Effector memory CD4-positive, alpha-beta T cell (primary cell): ENCODE measurements at places on chromosomes 6 and 20.

DNA sequence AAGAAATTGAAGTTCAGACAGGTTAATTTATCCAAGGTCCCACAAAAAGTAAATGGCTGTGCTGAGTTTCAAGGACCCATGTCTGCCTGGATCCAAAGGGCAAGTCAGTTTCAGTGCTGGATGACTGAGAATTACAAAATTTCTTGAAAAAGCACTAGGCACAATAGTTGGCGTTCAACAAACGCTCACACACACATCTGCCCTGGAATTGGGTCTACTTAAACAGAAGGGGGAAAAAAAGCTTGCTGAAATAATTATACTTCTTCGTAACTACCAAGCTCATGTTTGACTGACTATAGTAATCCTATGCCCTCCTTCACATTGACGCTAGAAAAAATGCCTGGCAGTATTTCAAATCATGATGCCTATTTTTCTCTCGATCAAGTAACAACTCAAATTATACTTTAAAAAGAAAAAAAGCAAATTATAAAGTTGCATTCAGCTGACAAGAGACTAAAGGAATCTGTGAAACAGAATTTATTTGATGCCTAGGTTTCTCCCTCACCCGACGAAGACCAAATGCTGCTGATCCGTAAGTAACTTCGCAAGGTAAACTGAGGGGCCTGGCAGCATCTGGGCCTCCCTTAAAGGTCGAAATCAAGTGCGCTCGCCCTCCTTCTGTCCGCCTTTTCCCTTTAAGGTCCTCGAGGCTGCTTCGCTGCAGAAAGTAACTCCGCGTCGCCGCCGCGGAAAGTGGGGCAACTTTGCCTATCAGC lies 650 bp upstream of the CD2AP start:
- peak overlapping the region; percentile 94 for H3K27ac ChIP-seq
- H3K36me3 ChIP-seq: no peaks in the 10 kb centered on the region
- H3K4me1 ChIP-seq: peaks cover 5% of the 10 kb centered on the region
- no peaks in the 10 kb centered on the region for H3K27me3 ChIP-seq
- no peak for DNase-seq

- DNase-seq: no peak
- no peak overlapping the region for H3K4me3 ChIP-seq
- H3K27me3 ChIP-seq: no peaks in the 10 kb centered on the region
- no peaks in the 10 kb centered on the region for H3K4me1 ChIP-seq
- H3K36me3 ChIP-seq: no peaks in the 10 kb centered on the region
These were observed 72.8 kb downstream of the CDH4 start for GRCh38 chr20:61324906-61325305.

- H3K27ac ChIP-seq: no peak overlapping the region
- no peaks in the 10 kb centered on the region for H3K4me1 ChIP-seq
- H3K4me3 ChIP-seq: no peak overlapping the region
- H3K36me3 ChIP-seq: no peaks in the 10 kb centered on the region
- DNase-seq: no peak
These were observed 179.1 kb downstream of the GRIK2 start for GRCh38 chr6:101572627-101573026.

DNA sequence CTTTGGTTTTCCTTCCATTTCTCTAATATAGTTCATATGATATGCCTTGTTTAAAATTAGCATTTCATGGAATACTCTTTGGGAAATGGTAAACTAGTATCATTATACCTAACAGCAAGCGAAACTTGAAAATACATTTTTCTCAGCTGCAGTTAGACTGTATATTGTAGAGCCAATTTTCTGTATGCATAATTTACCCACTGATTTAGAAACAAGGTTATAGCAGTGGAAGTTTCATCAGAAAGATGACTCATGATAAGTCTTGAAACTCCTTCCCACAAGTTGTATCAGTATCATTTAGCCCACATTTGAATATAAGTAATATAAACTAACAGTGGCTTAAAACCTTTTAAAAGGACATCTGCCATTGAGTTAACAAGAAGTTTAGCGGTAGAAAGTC lies 164.8 kb upstream of the BMP5 start:
- H3K27ac ChIP-seq: no peak overlapping the region
- H3K4me3 ChIP-seq: no peak overlapping the region
- no peaks in the 10 kb centered on the region for H3K36me3 ChIP-seq
- DNase-seq: no peak
- no peaks in the 10 kb centered on the region for H3K4me1 ChIP-seq

DNA sequence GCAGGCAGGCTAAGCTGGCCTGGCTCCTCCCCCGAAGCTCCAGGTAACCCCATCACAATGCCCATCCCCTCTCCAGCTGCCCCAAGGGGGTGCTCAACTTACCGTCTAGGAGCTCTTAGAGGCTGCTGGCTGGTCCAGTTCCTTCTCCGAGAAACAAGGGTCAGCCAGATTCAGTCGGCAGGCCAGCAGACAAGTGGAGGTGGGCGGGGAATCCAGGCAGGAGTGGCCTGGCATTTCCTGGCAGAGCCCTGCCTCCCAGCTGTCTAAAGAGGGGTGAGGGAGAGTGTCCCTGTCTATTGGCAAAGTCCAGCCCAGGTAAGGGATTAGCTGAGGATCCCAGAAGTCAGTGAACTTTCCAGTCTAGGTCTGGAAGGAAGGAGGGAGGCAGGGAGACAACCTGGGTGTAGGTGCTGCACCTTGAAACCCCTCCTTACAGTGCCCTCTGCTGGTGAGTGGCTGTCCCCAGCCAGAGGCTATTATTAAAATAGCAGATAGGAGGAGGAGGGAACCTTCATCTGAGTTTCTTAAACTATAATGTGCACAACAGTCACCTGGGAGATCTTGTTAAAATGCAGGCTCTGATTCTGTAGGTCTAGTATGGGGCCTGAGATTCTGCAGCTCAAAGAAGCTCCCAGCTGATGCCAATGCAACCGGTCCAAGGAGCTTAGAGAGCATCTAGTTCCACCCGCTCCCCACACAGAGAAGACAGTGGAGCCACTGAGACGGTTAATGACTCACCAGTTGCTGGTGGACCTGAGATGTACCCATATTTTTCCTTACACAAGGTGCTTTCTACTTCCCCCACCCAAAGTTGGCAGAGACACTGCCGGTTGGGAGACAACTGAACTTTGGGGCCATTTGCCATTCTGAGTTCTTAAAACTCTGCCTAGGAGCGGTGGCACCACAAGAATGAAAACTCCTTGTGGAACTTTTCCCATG lies at the start of gene UNC5CL:
Gene UNC5CL (minus strand): TSS at position 162 of the 939 bp plus-strand sequence. CDS start 4,147 bp downstream, outside the sequence.
- H3K27me3 ChIP-seq: no peaks in the 10 kb centered on the region
- H3K36me3 ChIP-seq: no peaks in the 10 kb centered on the region
- peak; percentile 36 for DNase-seq

DNA sequence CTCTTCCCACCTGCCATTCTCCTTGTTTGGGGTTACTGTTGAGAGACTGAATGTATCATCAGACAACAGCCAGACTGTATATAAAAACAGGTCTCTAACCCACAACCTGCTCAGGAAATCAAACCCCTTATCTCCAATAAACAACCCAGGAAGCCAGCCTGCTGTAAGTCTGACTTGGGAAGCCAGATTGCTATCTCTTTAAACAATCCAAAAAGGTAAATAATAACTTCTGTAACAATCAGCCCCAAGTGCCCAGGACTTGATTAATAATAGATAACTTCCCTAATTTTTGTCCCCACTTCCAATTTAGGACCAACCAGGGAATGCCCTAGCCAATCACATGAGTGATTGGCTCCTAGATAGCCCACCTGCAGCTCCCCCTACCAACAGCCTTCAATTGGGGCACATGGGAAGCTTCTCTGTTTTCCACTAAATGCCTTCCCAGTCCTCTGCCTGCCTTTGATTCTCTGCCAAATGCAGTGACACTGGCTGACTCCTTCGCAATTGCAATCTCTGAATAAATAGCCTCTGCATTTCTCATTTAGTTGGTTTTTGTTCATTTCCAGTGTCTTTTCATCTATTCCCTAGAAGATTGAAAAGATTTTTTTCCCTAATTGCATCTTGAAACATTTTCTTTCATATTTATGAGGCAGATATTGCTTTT lies 117.1 kb upstream of the TAB2 start:
- H3K27ac ChIP-seq: no peak overlapping the region
- DNase-seq: no peak
- no peak overlapping the region for H3K4me3 ChIP-seq
- no peaks in the 10 kb centered on the region for H3K4me1 ChIP-seq

GRCh38 chr6:34056305-34057108 lies 89.4 kb downstream of the GRM4 start:
- no peaks in the 10 kb centered on the region for H3K36me3 ChIP-seq
- no peak overlapping the region for H3K27ac ChIP-seq
- H3K4me3 ChIP-seq: no peak overlapping the region
- DNase-seq: no peak
- H3K4me1 ChIP-seq: no peaks in the 10 kb centered on the region

GRCh38 chr6:166931426-166931970 lies 24.9 kb downstream of the RNASET2 start:
- DNase-seq: no peak
- peaks cover 72% of the 10 kb centered on the region for H3K36me3 ChIP-seq
- H3K4me3 ChIP-seq: no peak overlapping the region
- H3K27me3 ChIP-seq: no peaks in the 10 kb centered on the region
- H3K27ac ChIP-seq: no peak overlapping the region

DNA sequence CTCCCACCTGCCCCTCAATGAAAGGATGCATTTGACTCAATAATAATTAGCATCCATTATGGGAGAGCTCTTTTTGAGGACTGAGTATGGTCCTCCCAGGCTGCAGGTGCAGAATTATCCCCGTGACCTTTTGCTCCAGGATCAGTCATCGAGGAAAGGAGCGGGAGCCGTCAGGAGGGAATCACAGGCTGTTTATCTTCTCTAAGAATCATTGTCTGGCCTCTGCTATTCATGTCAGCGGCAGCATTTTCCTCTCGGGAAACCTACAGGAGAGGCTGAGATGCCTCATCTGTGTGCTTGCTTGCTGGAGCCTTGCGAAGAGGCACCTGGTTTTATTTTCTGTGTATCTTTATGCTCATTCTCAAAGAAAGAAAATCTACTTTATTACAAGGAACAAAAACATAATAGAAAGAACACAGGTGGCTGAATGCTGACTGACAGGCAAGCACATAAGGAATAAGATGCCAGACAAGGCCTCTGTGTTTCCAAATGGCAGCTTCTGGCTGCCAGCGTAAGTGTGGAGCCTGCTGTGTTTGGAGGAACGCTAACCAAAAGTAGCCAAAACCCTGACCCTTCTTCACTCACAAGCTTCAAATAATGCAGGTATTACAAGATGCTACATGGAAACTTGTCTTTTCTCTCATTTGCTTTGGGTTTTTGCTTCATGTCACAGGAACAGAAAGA lies 539.1 kb upstream of the MARCKS start:
- no peak overlapping the region for H3K27ac ChIP-seq
- no peaks in the 10 kb centered on the region for H3K4me1 ChIP-seq
- H3K4me3 ChIP-seq: no peak overlapping the region
- H3K36me3 ChIP-seq: no peaks in the 10 kb centered on the region
- no peak for DNase-seq
- H3K27me3 ChIP-seq: no peaks in the 10 kb centered on the region

GRCh38 chr6:42530296-42530695 lies 33.5 kb upstream of the UBR2 start:
- DNase-seq: no peak
- no peaks in the 10 kb centered on the region for H3K27me3 ChIP-seq
- H3K36me3 ChIP-seq: no peaks in the 10 kb centered on the region
- no peak overlapping the region for H3K4me3 ChIP-seq
- no peak overlapping the region for H3K27ac ChIP-seq

DNA sequence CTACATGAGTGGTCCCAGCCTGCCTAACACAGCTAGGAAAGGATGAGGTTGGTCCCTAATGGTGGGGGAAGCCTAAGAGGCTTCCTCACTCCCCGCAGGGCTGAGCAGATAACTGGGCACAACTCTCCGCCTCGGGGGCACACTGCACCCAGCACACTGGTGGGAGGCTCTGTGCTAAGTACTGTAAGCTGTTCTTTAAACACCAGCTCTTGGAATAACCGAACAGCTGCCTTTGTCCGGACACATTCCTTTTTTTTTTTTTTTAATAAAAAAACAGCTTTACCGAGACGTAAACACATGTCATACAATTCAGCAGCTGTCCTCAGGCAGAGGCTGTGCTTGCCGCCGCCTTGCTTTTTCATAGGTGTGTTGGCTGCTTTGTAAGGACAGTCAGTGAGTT lies 6.9 kb downstream of the PSMG4 start:
- H3K27me3 ChIP-seq: no peaks in the 10 kb centered on the region
- DNase-seq: no peak
- H3K4me3 ChIP-seq: no peak overlapping the region
- H3K4me1 ChIP-seq: peaks cover 14% of the 10 kb centered on the region
- H3K36me3 ChIP-seq: peaks cover 35% of the 10 kb centered on the region

GRCh38 chr6:36120539-36120938 lies 9.8 kb upstream of the MAPK13 start:
- no peaks in the 10 kb centered on the region for H3K27me3 ChIP-seq
- H3K27ac ChIP-seq: peak overlapping the region; percentile 91
- peak overlapping the region; percentile 45 for H3K4me3 ChIP-seq
- peaks cover 67% of the 10 kb centered on the region for H3K4me1 ChIP-seq

- no peak overlapping the region for H3K4me3 ChIP-seq
- no peak for DNase-seq
- no peaks in the 10 kb centered on the region for H3K27me3 ChIP-seq
- no peak overlapping the region for H3K27ac ChIP-seq
- no peaks in the 10 kb centered on the region for H3K36me3 ChIP-seq
These were observed 22.2 kb upstream of the SERPINB1 start for GRCh38 chr6:2863901-2864300.

GRCh38 chr20:8368670-8369069 lies 236.6 kb downstream of the PLCB1 start:
- H3K4me3 ChIP-seq: no peak overlapping the region
- peaks cover 2% of the 10 kb centered on the region for H3K4me1 ChIP-seq
- H3K27ac ChIP-seq: no peak overlapping the region
- no peaks in the 10 kb centered on the region for H3K27me3 ChIP-seq
- H3K36me3 ChIP-seq: no peaks in the 10 kb centered on the region

GRCh38 chr20:50328996-50329898 lies 138.6 kb downstream of the CEBPB start:
- DNase-seq: no peak
- no peaks in the 10 kb centered on the region for H3K27me3 ChIP-seq
- no peaks in the 10 kb centered on the region for H3K36me3 ChIP-seq
- no peak overlapping the region for H3K27ac ChIP-seq
- no peak overlapping the region for H3K4me3 ChIP-seq

DNA sequence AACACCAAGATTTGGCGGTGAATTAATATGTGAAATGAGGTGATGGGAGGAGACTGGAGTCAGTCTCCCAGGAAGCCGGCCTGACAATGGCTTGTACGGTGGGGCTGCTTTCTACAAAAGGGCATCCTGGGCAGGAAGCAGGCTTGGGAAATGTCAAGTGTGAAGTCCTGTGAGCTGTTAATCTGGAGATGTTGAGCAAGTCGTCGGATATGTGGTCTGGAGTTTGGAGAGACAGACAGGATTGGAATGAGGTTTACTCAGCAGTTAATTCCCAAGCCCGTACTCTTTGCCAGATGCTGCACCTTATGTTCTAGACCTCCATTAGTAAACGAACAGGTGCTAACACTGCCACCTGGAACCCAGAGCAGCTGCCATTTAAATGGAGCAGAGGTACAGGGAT lies 107.7 kb upstream of the FOXC1 start:
- H3K27me3 ChIP-seq: no peaks in the 10 kb centered on the region
- H3K4me1 ChIP-seq: no peaks in the 10 kb centered on the region

GRCh38 chr6:67285770-67286495 lies 1349.1 kb upstream of the ADGRB3 start:
- no peaks in the 10 kb centered on the region for H3K27me3 ChIP-seq
- H3K27ac ChIP-seq: no peak overlapping the region
- no peaks in the 10 kb centered on the region for H3K4me1 ChIP-seq
- DNase-seq: no peak
- no peak overlapping the region for H3K4me3 ChIP-seq

GRCh38 chr20:44334306-44334705 lies 2.5 kb upstream of the R3HDML start:
- no peak for DNase-seq
- no peaks in the 10 kb centered on the region for H3K4me1 ChIP-seq
- no peaks in the 10 kb centered on the region for H3K36me3 ChIP-seq
- no peak overlapping the region for H3K4me3 ChIP-seq
- H3K27me3 ChIP-seq: no peaks in the 10 kb centered on the region
- H3K27ac ChIP-seq: no peak overlapping the region
